ENCODE measurements at places on chromosomes 6 and 20.

DNA sequence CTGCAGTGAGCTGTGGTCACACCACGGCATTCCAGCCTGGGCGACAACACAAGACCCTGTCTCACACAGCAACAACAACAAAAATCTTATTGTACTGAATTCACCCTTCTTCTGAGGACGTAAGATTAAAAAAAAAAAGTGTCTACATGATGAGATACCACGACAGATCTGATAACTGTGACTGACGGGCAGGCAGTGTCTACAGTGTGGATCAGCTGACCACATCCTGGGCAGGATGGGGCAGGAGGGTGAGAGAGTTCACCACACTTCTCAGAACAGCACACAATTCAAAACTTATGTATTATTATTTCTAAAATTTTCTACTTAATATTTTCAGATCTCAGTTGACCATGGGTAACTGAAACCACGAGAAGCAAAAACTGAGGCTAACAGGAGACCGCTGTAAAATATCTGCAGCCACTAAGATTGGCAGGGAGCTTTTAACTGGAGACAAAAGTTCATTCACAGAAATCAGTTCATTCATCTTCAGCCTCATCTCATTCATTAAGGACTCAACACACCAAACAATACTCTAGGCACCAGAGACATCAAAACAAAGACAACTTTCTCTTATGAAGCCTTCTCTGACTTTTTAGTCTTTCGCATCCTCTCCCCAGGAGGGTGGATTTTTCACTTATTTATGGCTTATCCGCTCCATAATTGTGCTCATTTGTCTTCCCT is 15.7 kb upstream of the NHSL1 start:
- DNase-seq: no peak

- DNase-seq: no peak
Observed at GRCh38 chr6:34513646-34514045, 42.5 kb downstream of the SPDEF start.

- no peak for DNase-seq
Observed at GRCh38 chr6:1103945-1104623, 207.8 kb upstream of the FOXQ1 start.

DNA sequence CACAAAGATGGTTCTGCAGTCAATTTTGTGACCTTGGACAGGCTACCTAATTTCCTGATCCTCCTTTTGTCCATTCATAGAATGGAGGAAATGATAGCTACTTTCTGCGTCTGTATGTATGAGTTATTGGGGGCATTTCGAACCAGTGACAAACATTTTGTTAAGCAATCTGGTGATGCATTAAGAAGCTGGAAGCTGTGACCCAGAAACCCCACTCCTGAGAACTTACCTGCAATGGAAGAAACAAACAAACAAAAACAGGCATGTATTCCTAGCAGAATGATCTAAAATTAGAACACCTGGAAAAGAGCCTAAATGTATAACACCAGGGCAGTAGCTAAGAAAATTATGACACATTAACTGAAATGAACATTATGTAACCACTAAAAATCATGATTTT is 33.4 kb upstream of the PRND start:
- no peak for DNase-seq

GRCh38 chr6:86474081-86474480 is 463.2 kb upstream of the HTR1E start:
- no peak for DNase-seq

GRCh38 chr6:158717341-158718330 is 67.8 kb downstream of the SYTL3 start:
- no peak for DNase-seq

- no peak for DNase-seq
Observed at GRCh38 chr6:167442245-167442644, 117.4 kb downstream of the TTLL2 start.

- no peak for DNase-seq
Observed at GRCh38 chr6:15907914-15908518, 220.9 kb upstream of the MYLIP start.

DNA sequence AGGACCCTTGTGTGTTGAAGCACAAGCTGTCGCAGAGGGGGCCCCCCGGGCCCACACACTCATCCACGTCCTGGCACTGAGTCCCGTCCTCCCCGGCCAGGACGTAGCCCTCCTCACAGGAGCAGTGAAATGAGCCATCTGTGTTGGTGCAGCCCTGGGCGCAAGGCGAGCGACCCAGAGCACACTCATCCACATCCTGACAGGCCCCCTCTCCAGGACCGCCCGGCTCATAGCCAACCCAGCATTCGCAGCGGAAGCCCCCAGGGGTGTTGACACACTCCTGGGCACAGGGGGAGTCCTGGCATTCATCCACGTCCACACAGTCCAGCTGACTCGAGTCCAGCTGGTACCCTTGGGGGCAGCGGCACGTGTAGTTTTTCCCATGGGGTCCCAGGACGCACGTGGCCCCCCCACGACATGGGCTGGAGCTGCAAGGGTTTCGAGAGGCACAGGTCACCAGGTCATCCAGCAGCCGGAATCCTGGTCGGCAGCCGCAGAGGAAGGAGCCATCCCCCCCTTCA is 1.2 kb downstream of the CD93 start:
- no peak for DNase-seq

GRCh38 chr6:157219201-157220200 is 103.8 kb downstream of the TMEM242 start:
- DNase-seq: no peak

GRCh38 chr6:157432892-157433265 is 51.9 kb downstream of the ZDHHC14 start:
- no peak for DNase-seq

- DNase-seq: no peak
Observed at GRCh38 chr6:14146506-14147096, 29.0 kb downstream of the CD83 start.

DNA sequence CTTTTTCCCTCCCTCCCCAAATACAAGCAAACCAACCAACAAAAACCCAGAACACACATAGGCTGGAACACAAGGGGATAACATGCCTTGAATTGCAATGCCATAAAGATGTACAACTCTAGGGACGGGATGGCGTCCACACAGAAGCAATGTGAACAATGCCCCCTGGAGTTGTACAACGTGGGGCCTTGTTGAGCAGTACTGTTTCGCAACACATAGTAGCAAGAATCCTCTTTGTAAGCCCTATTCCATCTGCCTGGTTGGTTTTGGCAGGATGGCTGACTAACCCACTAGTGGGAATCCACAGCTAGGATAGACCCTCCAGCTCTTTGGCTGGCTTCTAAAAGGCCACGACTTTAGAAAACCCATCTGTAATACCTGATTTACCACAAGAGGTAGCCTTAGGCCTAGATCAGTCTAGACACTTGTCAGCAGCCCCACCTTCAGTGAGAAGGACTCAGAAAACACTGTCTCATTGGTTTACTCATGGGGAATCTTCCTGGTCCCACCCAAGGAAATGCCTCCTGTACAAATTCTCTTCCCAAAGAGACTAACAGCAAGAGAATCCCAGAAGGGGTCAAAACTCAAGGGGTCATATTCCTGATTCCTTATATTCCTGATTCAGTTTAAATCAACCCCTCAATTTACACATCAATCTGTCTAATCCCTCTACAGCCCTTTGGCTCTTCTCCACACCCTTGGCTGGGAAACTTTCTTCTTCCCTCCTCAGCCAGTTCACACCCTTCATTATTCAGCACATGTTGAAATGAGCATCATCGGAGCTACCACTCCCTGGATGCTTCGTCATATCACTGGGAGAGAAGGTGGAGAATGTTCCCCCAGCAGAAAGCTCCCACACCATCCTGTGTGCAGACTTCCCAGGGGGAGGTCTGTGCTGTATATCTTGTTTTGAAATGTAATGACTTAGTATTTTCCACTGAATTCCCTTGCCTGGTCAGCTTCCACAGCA is 622.4 kb upstream of the FLRT3 start:
- DNase-seq: no peak

GRCh38 chr6:140079328-140079727 is 704.9 kb upstream of the CITED2 start:
- DNase-seq: no peak

DNA sequence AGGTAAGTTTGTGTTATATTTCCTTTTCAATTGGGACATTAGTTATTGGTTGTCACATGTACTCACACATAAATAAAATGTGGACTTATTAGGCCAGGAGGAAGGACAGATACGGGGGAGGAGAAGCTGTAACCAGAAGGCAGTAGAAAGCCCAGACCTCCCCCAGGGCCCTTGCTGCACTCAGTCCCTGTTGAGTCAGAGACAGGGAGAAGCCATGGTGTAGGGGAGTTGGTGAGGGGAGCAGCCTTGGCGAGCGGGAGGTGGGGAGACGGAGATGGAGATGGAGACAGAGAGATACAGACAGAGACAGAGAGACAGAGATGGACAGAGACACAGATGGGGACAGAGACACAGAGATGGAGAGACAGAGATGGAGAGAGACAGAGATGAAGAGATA is 263.2 kb downstream of the DLL1 start:
- DNase-seq: no peak

- no peak for DNase-seq
Observed at GRCh38 chr6:36076178-36077063, 48.8 kb downstream of the MAPK14 start.

DNA sequence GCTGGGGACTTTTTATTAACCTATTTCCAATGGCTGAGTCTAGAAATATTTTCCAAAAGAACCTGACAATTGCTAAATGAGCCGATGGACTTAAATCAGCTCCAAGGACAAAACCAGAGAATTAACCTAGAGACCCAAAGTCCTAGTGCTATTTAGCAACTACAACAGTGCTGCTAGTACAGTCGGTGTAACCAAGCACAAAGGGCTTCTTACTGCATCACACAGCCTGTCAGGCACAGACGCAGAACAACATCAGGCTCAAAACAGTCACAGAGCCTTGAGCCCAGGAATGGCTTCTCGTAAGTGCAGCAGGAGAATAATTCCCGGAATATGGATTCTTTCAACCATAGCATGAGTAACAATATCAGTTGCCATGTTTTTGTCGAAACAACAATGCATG is 70.0 kb downstream of the GFOD1 start:
- no peak for DNase-seq

DNA sequence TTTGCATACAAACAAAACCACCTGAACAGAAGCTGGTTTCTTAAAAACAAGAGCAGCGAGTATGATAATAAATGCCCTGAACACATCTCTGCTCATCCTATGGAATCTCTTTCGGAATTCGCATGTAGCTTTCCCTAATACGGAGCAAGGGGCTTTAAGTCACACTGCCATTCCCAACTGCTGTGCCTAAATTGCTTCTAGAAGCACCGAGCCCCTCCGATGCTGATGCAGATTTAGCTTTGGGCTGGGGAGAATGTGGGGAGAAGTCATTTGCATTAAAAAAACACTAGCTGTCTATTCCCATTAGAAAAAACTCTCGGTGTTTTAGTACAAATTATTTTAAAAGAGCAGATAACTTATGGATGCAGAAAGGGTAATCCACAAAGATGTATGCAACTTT is 76.9 kb downstream of the CD83 start:
- no peak for DNase-seq

GRCh38 chr20:57779401-57780003 is 69.7 kb upstream of the PMEPA1 start:
- DNase-seq: no peak

GRCh38 chr20:19083136-19083621 is 129.3 kb upstream of the SLC24A3 start:
- DNase-seq: no peak

DNA sequence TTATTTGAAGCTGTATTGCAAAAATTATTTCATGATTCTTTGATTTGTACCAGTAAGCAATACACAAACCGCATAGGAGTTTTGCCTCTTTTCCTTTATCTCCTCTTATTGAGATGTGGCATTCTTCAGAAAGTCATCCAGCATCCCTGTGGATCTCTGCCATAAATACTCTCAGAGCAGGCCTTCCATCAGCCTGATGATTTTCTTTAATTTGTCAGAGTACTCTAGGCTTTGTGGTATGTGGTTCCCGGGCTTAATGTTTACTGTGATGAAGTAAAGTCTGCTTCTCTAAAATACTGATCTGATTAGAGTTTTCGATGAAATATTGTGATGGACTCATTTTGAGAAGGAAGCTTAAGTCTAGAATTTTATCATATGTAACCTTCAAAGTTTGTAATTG is 31.1 kb upstream of the SLC35D3 start:
- DNase-seq: no peak

- no peak for DNase-seq
Observed at GRCh38 chr6:143700684-143701348, 23.1 kb downstream of the PHACTR2 start.

DNA sequence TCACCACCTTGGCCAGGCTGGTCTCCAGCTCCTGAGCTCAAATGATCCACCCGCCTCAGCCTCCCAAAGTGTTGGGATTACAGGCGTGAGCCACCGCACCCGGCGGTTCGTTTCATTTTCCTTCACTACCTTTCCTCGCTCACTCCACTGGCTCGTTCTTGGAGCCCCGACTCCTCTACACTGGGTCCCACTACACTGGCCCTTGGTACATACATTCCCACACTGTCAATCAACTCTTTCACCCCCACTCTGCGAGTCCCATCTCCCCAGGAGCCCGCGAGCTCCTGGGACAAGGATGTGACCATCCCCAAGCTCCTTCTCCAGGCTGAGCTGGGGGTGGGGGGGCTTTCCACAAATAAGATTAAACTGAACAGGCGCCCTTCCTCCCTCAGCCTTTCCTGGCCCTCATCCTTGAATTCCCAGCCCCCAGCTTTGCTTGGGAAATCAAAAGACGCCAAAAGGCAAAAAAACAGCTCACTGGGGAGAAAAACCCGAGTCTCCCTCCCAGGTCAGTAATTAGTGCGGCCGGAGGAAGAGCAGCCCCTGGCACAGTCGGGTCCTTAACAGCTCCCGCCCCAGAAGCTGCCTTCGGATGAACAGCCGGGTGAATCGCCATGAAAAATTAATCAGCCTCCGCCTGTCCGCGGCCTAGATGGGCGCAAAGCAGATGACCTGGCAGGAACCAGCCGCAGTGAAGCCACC is 42.8 kb upstream of the LY86 start:
- DNase-seq: no peak

GRCh38 chr6:157865249-157865648 is 42.2 kb downstream of the SNX9 start:
- DNase-seq: no peak

GRCh38 chr6:33744895-33745546 is 1.7 kb downstream of the IP6K3 start:
- DNase-seq: no peak

GRCh38 chr6:126293891-126294524 is 45.9 kb upstream of the CENPW start:
- DNase-seq: no peak
